Activated gamma-delta T cell treated with anti-CD3 and anti-CD28 coated beads, Interleukin-2, amount 50 U/mL, for 16 hours (primary cell): ENCODE measurements at places on chromosomes 7 and 10.

- no peak for DNase-seq
These were observed 39.1 kb upstream of the DIP2C start for GRCh38 chr10:728603-729002.

GRCh38 chr7:16804674-16805439 is at the start of gene AGR2:
Gene AGR2 (minus strand): TSS chr7:16804999. CDS start chr7:16801796, 3,203 bp downstream.
- DNase-seq = no peak

- no peak for DNase-seq
These were observed 307.9 kb upstream of the AOAH start for GRCh38 chr7:37032258-37032601.

DNA sequence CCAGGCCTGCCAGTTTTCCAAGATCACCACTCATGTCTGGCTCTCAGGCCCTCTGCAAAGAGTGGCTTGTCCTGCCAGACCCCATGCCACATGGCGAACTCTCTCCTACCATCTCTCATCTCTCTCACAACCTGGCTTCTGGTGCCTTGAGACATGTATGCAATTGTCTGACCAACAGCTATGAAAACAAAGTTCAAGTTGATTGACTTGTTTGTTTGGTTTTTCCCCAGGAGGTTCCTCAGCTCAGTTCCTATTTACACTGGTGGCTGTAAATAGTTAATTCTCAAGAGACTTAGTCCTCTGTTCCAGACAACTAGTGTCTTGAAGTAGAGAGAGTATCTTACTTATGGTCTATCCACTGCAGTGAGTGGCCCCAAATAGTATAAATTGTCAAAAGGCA is 131.8 kb downstream of the SNX10 start:
- no peak for DNase-seq

DNA sequence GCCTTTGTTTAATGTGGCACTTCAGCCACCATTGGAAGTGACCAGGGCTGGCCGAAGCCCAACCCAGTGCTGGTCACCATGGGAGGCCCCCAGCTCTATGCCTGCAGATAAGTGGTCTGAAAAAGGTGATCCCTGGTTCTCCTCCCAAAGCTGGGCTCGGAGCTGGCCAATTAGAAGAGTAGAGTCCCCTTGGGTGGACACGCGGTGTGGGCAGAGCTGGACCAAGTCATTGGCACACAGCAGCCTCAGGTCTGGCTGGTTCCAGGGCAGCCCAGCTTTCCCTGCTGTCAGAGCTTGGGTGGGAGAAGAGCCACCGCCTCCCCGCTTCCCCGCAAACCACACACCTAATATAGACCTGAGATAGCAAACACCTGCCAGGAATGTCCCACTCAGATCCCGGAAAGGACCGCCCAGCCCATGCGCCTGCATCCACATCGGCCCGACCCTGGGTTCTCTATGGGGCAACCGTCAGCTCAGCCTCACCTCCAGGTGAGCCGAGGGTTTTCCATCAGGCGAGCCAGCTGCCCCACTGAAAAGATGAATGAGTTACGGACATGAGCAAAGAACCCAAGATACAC is 84.3 kb downstream of the TCERG1L start:
- DNase-seq = no peak

DNA sequence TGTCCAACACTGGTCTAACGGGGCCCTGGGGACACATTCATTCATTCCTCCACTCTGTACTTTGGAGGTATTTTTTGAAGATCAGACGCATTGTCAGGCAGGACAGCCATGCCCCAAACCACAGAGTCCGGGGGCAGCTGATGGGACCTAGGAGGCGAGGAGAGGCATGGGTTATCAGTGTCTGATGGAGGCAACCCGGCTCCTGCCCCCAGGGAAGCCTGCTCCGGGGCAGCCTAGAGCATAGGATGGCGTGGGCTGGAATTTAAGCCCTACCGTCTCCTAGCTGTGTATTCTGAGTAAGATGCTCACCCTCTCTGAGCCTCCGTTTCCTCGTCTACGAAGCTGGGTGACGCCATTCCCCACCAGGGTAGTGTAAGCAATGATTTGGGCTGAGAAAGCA is 55.4 kb upstream of the ELN start:
- no peak for DNase-seq

GRCh38 chr7:46746695-46747687 is 825.9 kb upstream of the IGFBP3 start:
- DNase-seq = no peak

DNA sequence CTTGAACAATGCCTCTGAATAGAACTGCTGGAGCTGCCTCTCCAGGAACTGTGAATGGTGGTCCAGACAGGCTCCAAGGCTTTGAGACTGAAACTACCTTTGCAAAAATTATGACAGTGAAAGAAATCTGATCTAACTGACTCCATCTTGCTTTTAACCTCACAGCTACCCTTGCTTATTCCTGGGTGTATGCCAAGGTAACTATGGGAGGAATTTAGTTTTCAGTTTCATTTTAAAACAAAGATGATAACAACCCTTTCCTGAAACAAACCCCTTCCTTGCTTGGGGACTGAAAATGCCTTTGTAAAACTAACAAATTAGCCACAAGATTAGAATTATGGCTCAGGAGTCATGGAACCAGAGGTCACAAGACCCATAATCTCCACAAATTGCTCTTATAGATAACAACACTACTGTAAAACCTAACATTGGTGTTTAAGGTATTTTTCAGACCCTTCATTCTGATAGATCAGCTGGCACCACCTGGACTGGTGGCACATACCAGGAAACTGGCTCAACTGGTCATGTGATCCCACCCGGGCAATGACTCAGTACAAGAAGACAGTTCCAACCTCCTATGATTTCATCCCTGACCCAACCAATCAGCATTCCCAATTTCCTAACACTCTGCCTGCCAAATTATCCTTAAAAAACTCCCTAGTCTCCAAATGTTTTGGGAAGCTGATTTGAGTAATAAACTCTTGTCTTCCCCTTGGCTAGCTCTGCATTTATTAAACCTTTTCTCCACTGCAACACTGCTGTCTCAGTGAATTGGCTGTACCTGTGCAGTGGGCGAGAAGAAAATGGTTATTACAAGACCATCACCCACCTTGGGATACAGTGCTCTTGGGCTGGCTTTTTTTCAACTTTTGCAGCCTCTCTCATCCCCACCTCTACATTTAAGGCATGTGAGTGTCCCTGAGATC is 608.1 kb downstream of the TYW1 start:
- no peak for DNase-seq

DNA sequence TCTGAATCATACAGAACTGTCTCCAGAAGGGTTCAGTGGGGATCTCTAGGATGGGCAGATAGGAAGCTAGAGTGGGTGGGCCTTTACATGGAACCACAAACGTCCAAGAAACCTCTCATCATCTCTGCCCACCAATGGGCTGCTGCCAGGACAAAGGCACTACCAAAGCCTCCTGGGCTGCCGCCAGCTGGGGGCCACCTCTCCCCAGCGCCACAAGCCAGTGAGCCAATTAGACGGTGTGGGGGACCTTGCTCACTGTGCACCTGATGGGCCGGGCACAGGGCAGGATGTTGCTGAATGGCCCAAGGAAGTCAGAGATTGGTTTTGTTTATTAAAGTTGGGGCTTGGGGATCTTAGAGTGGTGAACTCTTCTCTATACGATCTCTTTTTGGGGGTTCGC is 242.1 kb downstream of the MGMT start:
- no peak for DNase-seq
